ENCODE measurements at places on chromosomes 12 and 14.

- peak; percentile 57 for DNase-seq
Observed at GRCh38 chr12:57094208-57095160, 5.6 kb downstream of the NAB2 start.

GRCh38 chr12:68812553-68813241, 4.7 kb downstream of the MDM2 start:
- DNase-seq, result no peak

GRCh38 chr12:96400631-96401075, 414 bp upstream of the CDK17 start:
- DNase-seq, result no peak

GRCh38 chr12:75908961-75909605, 122.5 kb downstream of the PHLDA1 start:
- no peak for DNase-seq

DNA sequence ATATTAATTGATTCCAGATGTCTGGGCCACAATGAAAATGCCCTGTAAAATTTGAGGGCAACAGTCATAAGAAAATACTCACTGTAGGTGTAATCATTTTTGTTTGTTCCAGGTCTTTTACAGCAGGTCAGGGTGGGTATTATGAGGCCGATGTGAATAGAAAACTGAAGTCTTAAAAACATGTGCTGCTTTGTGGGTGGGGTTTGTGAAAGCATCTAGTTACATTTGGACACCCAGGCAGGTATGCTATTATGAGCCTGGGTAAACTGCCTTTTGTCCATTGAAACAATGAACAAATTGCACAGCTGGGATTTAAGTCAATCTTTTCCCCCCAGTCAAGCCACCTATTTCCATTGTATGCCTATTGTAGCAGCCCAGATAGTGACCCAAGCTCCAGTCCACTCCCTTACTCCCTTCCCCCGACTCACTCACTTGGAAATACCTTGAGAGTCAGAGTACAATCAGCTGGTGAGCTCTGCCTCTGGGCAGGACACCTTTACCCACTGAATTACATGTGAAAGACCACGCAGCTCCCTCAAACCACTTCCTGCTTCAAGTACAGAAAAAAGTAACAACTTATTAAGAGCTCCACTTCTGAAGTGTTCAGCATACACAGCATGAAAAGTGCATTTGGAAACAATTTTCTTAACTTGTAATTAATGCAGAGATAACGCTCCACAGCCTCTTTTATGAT, 1.8 kb downstream of the IGF1 start:
- no peak for DNase-seq

GRCh38 chr14:58635091-58635830, 2.5 kb upstream of the DACT1 start:
- DNase-seq, result no peak

DNA sequence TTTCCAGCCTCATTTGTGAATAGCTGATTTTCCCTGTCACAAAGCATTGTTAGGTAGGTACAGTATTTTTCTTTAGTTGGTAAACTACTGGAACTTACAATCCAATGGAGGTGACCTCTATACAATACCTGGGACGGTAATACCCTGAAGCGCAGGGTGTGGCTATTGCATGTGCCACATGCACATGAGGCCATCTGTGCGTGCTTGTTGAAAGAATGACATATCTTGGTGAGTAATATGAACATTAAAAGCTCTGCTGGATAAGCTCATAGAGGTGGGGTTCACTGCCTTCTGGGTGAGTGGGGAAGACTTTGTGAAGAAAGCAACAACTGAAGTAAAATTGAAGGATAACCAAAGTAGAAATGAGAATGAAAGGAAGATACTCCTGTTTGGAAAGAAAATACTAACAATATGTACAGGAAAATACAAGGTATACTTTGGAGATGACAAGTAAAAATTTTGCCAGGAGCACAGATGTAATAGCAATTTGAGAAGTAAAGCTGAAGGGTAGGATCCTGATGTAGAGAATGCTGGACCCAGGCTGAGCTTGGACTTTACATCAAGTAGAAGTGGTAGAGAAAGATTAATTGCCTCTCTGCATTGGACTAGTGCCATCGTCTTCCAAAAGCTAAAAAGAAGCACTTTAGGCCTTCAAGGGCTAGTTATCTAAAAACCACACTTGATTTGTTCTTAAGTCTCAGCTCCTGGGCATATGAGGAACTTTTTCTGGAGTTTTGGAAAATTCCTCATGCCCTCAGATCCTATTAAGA, 97.1 kb downstream of the SLC38A6 start:
- DNase-seq, result no peak

Data from nucleus accumbens (tissue), 56 donors.